NCI-H1048 (cell line): ENCODE measurements at places on chromosomes 1 and 21.

DNA sequence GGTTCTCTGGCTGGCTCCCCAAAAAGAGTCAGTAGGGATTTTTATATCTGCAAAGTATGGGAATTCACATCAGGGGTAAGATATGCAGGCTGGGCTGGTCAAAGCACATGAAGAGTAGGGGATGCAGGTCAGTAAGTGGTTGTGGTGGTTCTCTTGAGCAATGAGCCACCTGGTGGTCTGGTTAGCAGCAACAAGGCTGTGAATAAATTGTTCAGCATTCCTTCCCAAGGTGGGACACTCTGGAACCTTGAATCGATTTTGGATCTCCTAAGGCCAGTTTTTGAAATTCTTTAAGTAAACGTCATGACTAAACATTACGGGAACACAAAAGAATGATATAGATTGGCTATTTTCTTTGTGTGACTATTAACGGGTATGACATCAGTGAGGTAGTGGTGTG lies 563.0 kb upstream of the NEGR1 start:
- DNase-seq: no peak

GRCh38 chr1:32971576-32971975 lies 7.0 kb upstream of the RNF19B start:
- DNase-seq: no peak

DNA sequence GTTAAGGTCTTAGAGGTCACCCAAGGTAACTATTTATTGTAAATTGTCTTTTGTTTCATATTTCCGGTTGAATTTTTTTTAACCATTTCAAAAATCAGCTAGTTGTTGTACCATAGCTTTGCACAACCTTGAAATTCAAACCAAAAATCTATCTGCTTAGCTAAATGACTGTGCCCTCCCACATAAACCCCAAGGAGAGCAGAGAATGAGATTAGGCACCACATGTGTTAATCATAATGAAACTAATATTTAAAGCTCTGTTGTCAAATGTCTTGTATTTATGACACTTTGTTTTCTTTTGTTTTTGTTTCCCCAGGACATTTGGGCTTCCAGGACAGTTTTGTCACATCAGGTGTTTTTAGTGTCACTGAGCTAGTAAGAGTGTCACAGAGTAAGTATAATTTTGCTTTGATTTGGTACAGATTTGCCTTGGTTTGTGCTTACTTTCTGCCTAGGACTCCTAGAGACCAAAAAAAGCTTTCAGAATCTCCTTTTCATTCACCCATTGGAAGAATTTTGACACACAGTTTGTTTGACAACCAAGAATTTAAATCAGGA lies 249.9 kb downstream of the NFIA start:
- DNase-seq: no peak

DNA sequence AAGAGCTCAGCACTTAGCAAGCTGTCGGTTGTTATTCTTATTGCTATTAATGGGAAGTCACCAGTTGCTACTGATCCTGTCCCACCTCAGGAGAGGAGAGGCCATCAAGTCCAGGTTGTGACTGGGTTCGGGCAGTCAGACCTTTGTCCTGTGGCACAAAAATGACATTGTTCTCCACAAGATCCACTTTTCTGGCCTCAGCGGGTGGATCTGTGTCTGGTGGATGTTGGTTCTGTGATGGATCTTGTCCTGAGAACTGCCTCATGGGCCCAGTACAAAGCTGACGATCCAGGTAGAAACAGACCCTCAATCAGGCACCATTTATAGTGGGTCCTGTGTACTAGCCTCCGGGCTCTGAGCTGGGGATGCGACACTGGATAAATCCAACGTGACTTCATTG lies 26.9 kb downstream of the TRIM67 start:
- no peak for DNase-seq

GRCh38 chr1:117886101-117886795 lies 43.2 kb downstream of the GDAP2 start:
- DNase-seq: no peak

GRCh38 chr21:43918385-43918947 lies 53.4 kb downstream of the AGPAT3 start:
- no peak for DNase-seq

DNA sequence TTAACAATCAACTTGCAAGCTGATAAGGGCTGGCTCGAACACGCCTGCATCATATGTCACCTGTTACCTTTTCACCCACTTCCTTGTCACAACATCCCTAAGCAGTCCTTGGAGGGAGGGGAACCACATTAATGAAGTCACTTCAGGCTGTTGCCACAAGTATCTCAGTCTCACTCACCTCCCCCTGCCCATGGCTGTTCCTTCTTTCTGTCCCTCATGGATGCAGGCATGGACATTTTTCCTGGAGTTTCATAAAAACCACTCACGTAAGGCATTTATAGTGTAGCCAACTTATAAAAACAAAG lies 76.8 kb upstream of the ANGPTL1 start:
- no peak for DNase-seq

- DNase-seq: no peak
These were observed 40.7 kb downstream of the ARHGEF10L start for GRCh38 chr1:17579951-17580939.
